Activated CD4-positive, alpha-beta T cell treated with anti-CD3 and anti-CD28 coated beads, Interleukin-2, amount 10 ng/mL, durations not matched to agents 24 days and 14 days (primary cell): ENCODE measurements at places on chromosomes 4 and X. TPM values are rescaled to one million over a fixed set of nuclear protein-coding genes. Genes with fewer than 3 reads are reported as not detected.

DNA sequence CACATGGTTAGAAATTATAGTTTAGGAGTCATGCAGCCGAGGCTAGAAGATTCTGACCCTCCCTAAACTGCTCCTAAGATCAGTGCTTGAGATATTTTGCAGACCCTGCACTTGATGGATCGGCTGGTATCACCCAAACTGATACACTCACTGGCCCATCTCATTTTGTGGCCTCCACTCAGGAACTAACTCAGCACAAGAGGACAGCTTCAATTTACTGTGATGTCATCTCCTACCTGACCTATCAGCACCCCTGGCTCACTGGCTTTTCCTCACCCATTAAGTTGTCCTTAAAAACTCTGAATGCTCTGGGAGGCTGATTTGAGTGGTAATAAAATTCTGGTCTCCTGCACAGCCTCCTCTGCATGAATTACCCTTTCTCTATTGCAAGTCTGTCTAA is 450.9 kb downstream of the PCDH10 start:
- H3K27me3 ChIP-seq, result no peaks in the 10 kb centered on the region
- H3K4me1 ChIP-seq, result no peaks in the 10 kb centered on the region
- no peak overlapping the region for H3K4me3 ChIP-seq
- H3K36me3 ChIP-seq, result no peaks in the 10 kb centered on the region
- DNase-seq, result no peak
- H3K27ac ChIP-seq, result no peak overlapping the region

DNA sequence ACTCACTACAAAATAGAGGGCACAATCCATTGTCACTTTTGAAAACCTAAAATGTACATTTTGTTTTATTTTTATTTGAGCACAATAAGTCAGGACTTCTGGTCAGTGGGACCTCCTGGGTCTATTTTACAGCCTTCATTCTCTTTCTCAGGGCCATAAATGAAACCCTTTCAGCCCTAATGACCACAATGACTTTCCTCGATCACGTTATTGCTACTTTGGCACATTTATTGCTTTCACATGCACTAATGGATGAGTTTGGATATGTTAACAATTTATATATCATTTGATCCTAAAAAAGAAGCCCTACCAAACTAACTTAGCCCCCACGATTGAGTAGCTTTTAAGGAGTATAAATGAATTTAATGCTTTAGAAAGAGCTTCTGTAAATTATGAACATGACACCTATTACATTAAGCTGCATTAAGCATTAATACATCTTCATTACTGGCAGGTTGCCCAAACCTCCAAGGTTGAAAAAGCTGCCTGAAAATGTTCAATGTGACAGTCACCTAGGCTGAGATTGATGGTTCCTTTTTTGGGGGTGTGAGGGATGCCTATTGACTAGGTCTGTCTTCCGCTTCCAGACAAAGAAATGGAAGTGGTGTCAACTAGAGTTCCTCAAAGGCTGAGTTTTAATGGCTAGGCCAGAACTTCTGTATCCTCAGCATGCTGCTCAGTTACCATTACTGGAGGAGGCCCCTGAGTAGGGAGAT is 296.4 kb downstream of the GPAT3 start:
- no peak overlapping the region for H3K27ac ChIP-seq
- no peaks in the 10 kb centered on the region for H3K4me1 ChIP-seq
- no peaks in the 10 kb centered on the region for H3K36me3 ChIP-seq
- H3K4me3 ChIP-seq, result no peak overlapping the region
- no peaks in the 10 kb centered on the region for H3K27me3 ChIP-seq

GRCh38 chrX:115913575-115913974 is 257.0 kb upstream of the AGTR2 start:
- DNase-seq, result no peak
- H3K27ac ChIP-seq, result no peak overlapping the region
- no peak overlapping the region for H3K4me3 ChIP-seq
- no peaks in the 10 kb centered on the region for H3K27me3 ChIP-seq
- H3K36me3 ChIP-seq, result no peaks in the 10 kb centered on the region

Gene AREG
- total RNA-seq, result 1.4 TPM in 2 replicates

DNA sequence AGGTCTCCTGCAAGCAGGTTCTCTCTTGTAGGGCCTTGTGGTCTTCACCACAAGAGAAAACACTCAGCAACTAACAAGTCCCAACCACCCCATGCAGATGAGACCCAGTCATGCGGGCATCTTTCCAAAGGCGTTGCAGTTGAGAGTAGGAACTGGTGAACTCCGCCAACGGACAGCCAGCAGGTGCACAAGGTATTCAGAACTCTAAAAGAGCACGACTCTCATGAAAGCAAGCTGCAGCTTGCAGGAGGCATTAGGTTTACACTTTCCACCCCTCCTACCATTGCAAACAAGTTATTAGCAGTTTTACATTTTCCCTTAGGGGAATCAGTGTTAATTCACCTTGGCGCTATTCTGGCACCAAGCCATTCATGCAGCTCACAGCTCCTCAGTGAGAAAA is 173.4 kb upstream of the KIT start:
- H3K4me3 ChIP-seq, result no peak overlapping the region
- no peak overlapping the region for H3K27ac ChIP-seq
- H3K27me3 ChIP-seq, result no peaks in the 10 kb centered on the region
- H3K4me1 ChIP-seq, result no peaks in the 10 kb centered on the region
- no peaks in the 10 kb centered on the region for H3K36me3 ChIP-seq

Gene SGMS2
- total RNA-seq, result 0.72 and 0.80 TPM in 2 replicates

DNA sequence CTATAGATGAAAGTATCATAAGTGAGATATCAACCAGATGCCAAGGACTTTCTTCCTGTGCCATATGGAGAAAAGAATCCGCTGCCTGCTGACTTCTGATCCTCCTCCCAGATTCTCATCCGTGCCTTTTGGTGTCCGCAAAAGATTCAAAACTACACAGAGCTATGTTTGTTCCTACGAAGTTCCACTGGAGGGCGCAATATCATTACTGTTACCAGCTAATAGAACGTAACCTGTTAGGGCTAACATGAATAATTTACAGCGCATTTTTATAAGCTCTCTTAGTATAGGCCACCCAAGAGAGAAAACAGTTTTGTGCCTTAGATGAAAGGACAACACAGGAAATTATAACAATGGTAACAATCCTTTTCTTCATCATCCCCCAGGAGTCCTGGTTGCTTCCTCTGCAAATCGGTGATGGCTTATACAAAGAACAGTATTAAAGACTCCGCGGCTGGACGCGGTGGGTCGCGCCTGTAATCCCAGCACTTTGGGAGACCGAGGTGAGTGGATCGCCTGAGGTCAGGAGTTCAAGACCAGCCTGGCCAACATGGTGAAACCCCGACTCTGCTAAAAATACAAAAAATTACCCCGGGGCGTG is 22.8 kb upstream of the CENPVL3 start:
- no peaks in the 10 kb centered on the region for H3K36me3 ChIP-seq
- H3K27me3 ChIP-seq, result peaks cover 10% of the 10 kb centered on the region
- H3K4me3 ChIP-seq, result no peak overlapping the region
- no peak overlapping the region for H3K27ac ChIP-seq

GRCh38 chr4:145663194-145663593 is 16.8 kb upstream of the C4orf51 start:
- no peak overlapping the region for H3K27ac ChIP-seq
- H3K36me3 ChIP-seq, result peaks cover 32% of the 10 kb centered on the region
- H3K27me3 ChIP-seq, result no peaks in the 10 kb centered on the region
- H3K4me3 ChIP-seq, result no peak overlapping the region

- DNase-seq, result no peak
- H3K27me3 ChIP-seq, result peaks cover 15% of the 10 kb centered on the region
- no peak overlapping the region for H3K27ac ChIP-seq
- no peak overlapping the region for H3K4me3 ChIP-seq
- H3K4me1 ChIP-seq, result no peaks in the 10 kb centered on the region
Observed at GRCh38 chrX:153684467-153685155, 3.1 kb upstream of the SLC6A8 start.

- no peaks in the 10 kb centered on the region for H3K36me3 ChIP-seq
- no peak overlapping the region for H3K4me3 ChIP-seq
- H3K4me1 ChIP-seq, result no peaks in the 10 kb centered on the region
- H3K27ac ChIP-seq, result no peak overlapping the region
Observed at GRCh38 chr4:38548256-38548655, 115.7 kb upstream of the KLF3 start.

DNA sequence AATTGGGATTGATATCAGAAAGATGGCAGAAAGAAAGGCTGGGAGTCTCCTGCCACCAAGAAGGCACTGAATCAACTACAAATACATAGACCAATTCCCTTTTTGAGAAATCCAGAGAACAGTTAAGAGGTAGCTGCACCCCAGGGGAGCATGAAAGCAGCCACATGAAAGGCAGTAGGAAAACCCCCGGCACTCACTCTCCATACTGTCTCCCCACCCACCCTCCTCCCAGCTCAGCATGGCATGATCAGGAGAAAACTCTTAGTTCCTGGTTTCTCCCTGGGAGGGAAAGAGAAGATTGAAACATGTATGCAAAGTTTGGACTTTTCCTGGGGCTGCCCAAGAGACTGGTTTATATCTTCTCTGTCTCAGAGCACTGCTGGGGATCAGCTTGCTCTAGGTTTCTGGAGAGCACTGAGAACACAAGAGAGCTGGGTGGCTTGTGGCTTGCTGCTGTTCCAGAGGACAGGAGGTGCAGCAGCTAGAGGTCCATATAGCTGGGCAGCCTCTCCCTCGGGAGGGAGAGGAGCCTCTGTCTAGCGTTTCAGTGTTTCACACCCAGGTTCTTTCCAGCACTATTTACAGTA is 305.7 kb downstream of the PDGFC start:
- no peak overlapping the region for H3K4me3 ChIP-seq
- no peaks in the 10 kb centered on the region for H3K4me1 ChIP-seq
- DNase-seq, result no peak
- no peak overlapping the region for H3K27ac ChIP-seq

- H3K36me3 ChIP-seq, result peaks cover 30% of the 10 kb centered on the region
- no peak for DNase-seq
- peaks cover 30% of the 10 kb centered on the region for H3K4me1 ChIP-seq
- peak overlapping the region; percentile 97 for H3K27ac ChIP-seq
- peak overlapping the region; percentile 100 for H3K4me3 ChIP-seq
Observed at GRCh38 chr4:143514169-143514495, 630 bp downstream of the SMARCA5 start.

Gene GPR50
- not detected in 2 replicates for total RNA-seq

GRCh38 chr4:41750626-41751448 is 2.3 kb upstream of the PHOX2B start:
- peaks cover 4% of the 10 kb centered on the region for H3K36me3 ChIP-seq
- no peak for DNase-seq
- no peak overlapping the region for H3K27ac ChIP-seq
- no peak overlapping the region for H3K4me3 ChIP-seq
